ENCODE measurements at places on chromosomes 2 and 18.

DNA sequence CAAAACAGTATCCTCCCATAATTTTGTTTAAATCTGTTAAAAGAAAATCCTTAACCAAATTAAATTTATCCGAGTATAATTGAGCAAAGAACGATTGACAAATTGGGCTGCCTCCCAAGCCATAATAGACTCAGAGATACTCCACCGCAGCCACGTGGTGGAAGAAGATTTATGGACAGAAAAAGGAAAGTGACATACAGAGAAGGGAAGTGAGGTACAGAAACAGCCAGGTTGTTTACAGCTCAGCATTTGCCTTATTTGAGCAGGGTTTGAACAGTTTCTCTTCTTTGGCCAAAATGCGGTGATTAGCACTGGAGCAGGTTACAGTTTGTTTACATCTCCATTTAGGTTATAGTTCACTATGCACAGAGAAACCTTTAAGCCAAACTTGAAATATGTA, 60.8 kb downstream of the KYNU start:
- DNase-seq, result no peak

GRCh38 chr2:105822186-105822585, 77.5 kb downstream of the NCK2 start:
- no peak for DNase-seq

DNA sequence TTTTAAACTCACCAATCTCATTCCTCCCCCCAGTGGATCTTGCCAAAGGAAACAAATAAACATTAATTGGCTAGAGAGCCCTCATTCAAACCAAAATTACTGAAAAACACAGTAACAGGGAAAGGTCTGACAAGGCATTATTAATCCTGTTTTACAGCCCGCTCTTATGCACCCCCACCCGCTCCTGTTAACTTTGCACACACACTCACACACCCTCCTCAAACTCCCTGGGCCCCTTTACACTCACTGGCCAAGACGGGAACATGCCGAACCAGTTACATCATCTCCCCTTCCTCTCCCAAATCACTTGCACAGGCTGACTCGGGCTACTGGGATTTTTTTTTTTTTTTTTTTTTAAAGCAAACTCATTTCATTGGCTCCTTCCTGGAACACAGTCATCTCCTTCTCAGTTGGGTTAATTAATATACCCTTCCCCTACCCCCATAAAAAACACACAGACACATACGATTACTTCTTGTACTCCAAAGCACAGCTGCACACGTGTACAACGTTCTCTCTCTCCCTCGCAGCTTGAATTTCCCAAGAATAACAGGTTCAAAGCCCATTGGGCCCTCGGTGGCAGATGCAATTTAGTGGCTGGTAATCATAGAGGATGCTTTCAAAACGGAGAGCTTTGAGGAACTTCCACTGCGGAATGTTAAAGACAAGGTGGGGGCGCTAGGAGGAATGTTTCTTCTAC, 31.8 kb downstream of the KLF7 start:
- peak; percentile 80 for DNase-seq

DNA sequence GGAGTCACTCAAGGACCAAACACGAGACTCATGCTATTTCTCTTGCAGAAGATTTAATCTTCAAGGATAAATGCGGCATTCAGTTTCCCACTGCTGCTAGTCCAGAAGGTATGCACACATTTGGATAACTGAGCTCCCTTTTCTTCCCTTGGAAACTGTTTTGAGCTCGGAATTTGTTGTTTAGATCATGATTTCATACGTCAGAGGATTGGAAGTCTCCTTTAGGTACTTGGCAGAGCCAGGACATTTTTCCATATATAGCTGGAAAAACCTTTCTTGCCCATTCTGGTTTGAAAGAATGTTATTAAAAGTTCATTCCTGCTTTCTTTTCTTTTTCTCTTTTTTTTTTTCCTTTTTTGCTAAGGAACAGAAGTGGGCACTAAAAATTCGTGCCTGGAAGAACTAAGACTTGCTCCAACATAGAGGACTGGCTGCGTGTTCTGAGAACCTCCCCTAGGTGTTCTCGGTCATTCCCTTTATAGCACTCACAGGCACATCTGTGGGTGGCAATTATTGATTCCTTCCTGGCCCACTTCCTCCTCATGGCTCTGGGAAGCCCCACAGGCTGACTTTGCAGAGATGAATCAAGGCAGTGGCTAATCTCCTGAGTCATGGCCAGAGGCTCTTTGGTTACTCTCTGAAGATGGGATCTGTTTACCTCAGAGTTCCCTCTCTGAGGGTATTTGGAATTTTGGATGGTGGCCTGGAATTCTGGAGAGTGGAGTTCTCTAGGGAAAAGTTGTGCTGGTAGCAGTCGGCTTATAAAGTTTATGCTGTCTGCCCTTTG, 104.8 kb downstream of the PLCL1 start:
- DNase-seq, result no peak

DNA sequence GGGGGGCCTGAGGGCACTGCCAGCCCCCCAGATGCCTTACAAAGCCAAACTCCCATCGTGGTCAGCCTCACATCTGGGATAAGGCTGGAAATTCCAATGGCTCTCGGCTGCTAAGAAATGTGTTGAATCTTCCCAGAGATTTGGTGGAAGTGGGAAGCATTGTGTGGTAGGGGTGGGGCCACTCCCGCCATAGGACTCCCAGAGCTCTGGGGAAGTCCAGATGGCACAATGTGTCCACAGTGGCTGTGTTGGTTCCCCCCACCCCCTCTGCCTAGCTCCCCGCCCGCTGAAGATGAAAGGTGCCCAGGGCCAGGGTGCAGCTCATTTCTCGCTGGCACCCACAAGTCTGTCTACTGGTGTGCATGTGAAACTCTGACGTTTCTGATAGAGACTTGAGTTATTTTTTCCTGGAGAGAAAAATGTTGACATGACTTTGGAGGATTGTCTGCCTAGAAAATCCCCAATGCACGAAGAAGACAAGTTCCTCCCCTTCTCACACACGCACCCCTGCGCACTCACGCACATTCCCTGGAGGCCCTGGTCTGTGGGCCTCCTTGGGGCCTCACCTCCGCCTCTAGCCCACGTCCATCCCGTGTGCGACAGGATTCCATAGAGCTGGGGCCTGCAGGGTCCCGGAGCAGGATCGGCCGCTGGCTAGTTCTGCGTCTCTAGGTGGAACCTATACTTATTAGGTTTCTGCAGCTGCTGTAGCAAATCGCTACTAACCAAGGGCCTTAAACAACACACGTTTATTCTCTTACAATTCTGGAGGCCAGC, 199.1 kb downstream of the ZFP36L2 start:
- no peak for DNase-seq

DNA sequence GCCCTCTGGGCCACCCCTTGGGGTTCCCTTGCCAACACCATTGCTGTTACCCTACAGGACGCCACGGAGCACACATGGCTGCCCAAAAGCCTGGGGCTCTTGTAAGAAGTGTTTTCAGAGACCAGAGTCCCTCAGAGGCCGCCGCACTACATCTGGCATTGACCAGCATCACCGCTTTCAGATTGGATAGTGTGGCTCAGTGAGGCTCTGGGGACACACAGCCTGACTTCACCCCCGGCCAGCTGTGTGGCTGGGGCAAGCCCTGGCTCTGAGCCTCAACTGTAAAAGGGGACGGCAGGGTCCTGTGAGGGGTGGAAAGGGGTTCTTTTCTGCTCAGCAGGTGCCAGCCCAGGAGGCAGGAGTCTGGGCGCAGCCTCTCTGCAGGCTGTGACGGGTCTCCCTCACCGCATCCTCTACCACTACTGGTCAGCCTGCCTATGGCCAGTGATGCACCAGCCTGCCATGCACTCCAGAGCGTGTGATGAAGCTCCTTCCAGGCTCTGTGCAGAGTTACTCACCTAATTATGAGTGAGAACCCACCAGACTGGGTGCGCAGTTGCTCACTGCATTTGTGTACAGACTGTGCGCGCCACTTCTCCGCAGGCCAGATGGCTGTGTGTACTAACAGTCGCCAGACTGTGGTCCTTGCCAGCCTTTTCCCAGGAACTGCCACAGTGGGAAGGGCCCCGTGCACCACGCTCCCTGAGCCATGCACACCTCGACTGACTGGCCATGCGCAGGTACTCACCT, 10.7 kb upstream of the OTOF start:
- no peak for DNase-seq
